T-helper 2 cell treated with Interferon-gamma antibody and Interleukin-4, amounts not matched to agents 100 ng/mL and 5 ng/mL, for 36 hours (primary cell): ENCODE measurements at places on chromosomes 4 and X. TPM values are rescaled to one million over a fixed set of nuclear protein-coding genes. Genes with fewer than 3 reads are reported as not detected.

Gene NR3C2
- total RNA-seq, result 0.23 and 0.32 TPM in 2 replicates

Gene CRMP1
- 0.66 and 0.95 TPM in 2 replicates for total RNA-seq

Gene CETN2
- total RNA-seq, result 9.1 and 9.5 TPM in 2 replicates

Gene BEX1
- total RNA-seq, result 0.23 TPM in 1 of 2 replicates, not detected in the other

Gene CCDC149
- total RNA-seq, result 0.14 and 0.25 TPM in 2 replicates

Gene TRIM2
- 0.23 and 0.57 TPM in 2 replicates for total RNA-seq

Gene MAGEA2
- not detected in 2 replicates for total RNA-seq

Gene ARMCX2
- total RNA-seq, result 1.9 and 3.1 TPM in 2 replicates

Gene ALB
- not detected in 2 replicates for total RNA-seq

Gene FRAS1
- not detected in 2 replicates for total RNA-seq

Gene WDR44
- 15.5 and 17.3 TPM in 2 replicates for total RNA-seq

Gene SCML2
- total RNA-seq, result 2.0 and 2.7 TPM in 2 replicates

Gene EGF
- total RNA-seq, result not detected in 2 replicates

Gene CXCL10
- total RNA-seq, result 0.77 and 1.4 TPM in 2 replicates

Gene IDUA
- total RNA-seq, result 35.3 and 36.0 TPM in 2 replicates

Gene DDIT4L
- total RNA-seq, result 0.86 and 0.95 TPM in 2 replicates

Gene HMX1
- not detected in 2 replicates for total RNA-seq

Gene CSAG1
- not detected in 2 replicates for total RNA-seq

Gene EFHC2
- total RNA-seq, result 0.27 and 0.32 TPM in 2 replicates

Gene IQCM
- not detected in 2 replicates for total RNA-seq

Gene ARHGAP36
- total RNA-seq, result not detected in 2 replicates

Gene HGFAC
- total RNA-seq, result not detected in 2 replicates

Gene FRMD7
- not detected in 2 replicates for total RNA-seq

Gene SLIT2
- total RNA-seq, result not detected in 2 replicates

Gene TMSB15A
- 0.39 and 0.50 TPM in 2 replicates for total RNA-seq

Gene FAM9B
- total RNA-seq, result 0.11 TPM in 1 of 2 replicates, not detected in the other

Gene TMEM175
- 21.8 and 23.6 TPM in 2 replicates for total RNA-seq

Gene SEC24D
- 61.6 and 63.9 TPM in 2 replicates for total RNA-seq
